ENCODE measurements at places on chromosomes 12 and 14.
A peak's percentile ranks its signal among the peaks of the same experiment; 100 is the strongest.

DNA sequence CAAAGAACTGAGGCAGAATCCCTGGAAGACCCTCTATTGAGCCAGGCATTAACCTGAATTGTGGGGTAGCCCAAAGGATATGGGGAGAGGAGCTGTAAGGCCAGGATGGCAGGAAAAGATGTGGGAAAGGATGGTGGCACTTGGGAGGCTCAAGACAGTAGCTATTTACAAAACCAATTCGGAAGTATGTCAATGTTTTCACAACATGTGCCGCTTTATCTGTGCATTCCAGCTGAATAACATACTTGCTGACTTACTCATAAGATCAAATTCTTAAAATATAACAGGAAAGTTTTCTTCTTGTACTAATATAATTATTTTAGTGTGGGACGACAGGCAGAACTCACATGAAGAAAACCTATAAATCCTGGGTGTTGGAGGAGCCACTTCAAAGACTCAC is 10.6 kb downstream of the BBS10 start:
- no peak for DNase-seq

DNA sequence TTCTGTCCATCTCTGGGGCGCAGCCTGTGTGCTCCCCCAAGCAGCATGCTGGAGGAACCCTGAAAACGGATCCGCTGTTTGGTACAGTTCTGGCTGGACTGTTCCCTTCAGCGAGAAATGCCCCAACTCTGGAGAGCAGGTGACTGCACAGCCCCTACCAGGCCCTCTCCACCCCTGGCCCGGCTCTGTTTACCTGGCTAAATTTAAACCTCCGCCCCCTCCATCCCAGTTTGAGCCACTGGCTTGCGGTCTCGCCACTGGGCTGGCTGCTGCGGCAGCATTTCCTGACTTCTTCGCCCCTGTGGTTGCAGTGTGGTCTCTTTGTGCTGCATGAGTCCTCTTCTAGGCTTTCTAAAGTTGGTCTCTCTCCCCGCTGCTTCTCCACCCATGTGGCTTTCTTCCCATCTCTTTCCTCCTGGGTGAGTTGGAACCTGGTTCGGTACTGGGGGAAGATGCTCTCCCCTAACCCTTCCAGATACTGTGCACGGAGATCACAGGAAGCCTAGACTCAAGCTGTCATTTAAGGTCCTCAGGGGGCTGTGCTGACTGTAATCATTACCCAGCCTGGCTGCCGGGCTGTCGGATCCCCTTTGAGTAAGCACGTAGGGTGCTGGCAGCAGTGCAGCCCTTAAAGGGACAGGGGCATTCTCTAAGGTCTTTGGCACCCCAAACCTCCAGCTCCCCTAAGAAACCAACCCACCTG is 60.6 kb downstream of the FBXL14 start:
- DNase-seq = peak; percentile 63

- no peak for DNase-seq
These were observed 158.9 kb upstream of the PLEKHA5 start for GRCh38 chr12:18970603-18971002.

DNA sequence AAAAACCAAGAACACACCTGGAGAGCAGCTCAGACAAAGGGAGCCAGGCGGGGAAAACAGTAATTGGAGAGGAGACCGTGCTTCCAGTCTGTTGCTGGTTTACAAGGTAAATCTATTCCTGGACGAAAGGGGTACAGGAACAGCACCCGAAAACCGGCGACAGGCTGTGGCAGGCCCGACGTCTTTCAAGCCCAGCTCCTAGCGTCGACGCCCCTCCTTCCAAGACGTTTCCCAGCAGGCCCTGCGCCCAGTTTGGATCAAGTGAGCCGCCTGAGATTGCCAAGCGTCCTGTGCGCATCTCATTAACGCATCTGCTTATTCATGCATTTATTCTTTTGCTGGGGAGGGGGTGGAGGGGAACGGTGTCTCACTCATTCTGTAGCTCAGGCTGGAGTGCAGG is 1.4 kb downstream of the C12orf56 start:
- DNase-seq = no peak

DNA sequence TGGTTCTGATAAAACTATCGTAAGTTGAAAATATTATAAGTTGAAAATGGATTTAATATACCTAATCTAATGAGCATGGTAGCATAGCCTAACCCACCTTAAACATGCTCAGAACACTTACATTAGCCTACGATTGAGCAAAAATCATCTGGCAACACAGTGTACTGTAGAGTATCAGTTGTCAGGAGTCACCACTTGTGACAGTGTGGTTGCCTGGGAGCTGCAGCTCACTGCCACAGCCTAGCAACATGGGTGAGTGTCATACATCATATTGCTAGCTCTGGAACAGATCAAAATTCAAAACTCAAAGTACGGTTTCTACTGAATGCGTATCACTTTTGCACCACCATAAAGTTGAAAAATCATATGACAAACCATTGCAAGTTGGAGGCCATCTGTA is 203.5 kb downstream of the ATXN7L3B start:
- no peak for DNase-seq

- no peak for DNase-seq
These were observed 266.1 kb upstream of the LRIG3 start for GRCh38 chr12:59186451-59186850.

DNA sequence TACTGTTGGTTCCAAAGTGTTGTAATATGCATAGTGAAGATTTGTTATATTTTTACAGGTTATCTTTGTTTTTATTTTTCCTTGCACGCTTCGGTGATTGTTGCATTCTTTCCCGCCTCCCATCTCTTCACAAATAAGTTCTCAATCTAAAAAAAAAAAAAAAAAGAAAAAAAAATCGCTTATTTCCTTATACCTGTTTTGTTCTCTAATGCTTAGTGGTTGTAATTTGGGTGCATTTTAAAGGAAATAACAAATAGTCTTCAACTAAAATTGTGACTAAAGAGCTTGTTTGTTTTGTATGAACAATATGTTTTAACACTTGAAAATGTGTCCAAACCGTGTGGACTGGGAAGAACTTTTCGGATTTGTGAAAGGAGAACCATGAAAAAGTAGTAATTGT is 1.5 kb downstream of the CAND1 start:
- DNase-seq = no peak

GRCh38 chr12:27840229-27840999 is 60.4 kb upstream of the MANSC4 start:
- DNase-seq = no peak

DNA sequence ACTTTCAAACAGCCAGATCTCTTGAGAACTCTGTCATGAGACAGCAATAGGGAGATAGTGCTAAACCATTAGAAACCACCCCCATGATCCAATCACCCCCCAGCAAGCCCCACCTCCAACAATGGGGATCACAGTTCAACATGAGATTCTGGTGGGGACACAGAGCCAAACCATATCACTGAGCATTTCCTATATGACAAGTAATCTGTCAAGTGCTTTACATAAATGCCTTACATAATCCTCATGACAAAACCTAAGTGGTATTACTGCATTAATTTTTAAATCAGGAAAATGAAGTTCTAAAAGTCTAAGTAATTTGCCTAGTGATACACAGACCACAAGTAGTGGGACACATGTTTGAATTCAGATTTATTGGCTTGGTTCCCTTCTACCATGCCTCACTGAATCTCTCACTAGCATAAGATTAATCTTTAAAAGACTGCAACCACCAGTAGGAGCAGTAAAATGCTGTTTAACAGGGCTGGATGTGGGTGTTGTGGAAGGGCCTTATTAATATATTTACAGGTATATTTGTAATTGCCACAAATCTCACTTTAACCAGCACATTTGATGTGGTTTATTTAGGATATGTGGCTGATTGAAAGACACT is 323.1 kb upstream of the FBXO33 start:
- peak; percentile 83 for DNase-seq

GRCh38 chr14:38838979-38839323 is 264.1 kb downstream of the SEC23A start:
- no peak for DNase-seq

DNA sequence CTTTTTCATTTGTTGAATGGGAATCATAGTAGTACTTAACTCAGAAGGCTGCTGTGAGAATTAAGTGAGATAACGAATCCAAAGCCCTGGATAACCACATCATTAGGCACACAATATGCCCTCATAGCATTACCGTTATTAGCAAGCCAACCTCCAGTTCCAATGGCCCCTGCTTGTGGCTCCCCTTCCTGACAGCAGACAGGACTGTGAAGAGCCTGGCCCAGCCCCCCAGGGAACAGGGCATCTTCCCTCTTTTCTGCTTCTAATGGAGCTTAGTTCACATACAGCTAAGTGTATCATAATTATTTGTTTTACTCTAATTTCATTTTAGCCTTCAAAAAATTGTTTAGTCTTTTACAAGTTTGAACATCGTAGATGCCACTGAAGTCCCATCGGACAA is 39.7 kb downstream of the DHRS2 start:
- DNase-seq = no peak
